ENCODE measurements at places on chromosomes 4 and X. TPM values are rescaled to one million over a fixed set of nuclear protein-coding genes. Genes with fewer than 3 reads are reported as not detected.

DNA sequence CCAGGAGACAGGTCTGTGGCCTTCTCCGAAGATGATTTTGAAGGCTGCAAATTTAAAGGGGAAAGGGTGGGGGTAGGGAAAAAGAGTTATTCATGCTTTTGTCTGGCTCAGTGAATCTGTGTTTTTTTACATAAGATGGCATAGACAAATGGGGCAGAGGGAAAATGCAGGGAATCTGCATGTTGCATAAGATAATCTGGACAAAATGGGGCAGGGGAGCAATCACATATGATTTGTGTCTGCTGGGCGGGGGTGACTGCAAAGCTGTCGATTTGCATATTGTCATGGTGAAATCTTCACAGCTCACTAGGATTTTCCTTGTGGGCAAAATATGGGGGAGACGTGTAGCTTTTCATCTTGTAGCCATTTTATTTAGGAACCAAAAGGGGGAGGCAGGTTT is 29.4 kb upstream of the GYG2 start:
- no peak for DNase-seq

DNA sequence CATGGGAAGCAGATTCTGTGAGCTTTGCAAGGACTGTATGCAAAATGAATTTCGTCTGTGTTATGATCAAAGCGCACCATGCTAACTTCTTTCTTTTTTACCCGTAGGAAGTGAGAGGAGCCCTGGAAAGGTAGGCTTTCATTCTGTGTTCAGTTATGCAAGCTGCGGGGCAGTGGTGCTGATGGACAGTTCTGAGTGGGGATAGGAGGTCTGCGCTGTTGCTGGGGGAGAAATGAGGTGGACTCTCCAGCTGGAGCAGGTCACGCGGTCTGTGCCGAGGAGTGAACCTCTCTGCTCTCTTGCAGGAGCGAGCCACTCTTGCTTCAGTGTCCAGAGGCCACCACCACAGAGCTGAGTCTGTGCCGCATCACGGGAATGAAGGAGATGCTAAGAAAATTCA is 4.5 kb downstream of the TRIML1 start:
- DNase-seq: no peak

GRCh38 chr4:25120146-25120940 is 39.9 kb downstream of the SEPSECS start:
- no peak for DNase-seq

DNA sequence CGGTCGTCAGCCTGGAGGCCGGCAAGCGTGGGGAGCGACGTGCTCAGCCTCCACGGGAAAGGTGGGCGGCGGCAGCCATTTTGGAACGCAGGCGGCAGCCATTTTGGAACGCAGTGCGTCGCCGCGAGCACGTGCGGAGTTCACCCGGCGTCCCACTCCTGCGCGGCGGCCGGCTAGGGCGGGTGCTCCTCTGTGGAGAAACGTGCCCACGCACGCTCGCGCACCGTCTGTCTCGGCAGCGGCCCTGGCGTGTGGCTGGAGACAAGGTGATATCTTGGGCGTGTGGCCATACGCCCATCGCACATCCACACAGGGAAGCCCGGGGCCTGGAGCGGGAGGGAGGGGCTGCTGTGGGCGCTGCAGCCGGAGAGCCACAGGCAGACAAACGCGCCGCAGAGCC is 21.1 kb downstream of the CPLX1 start:
- DNase-seq: no peak

DNA sequence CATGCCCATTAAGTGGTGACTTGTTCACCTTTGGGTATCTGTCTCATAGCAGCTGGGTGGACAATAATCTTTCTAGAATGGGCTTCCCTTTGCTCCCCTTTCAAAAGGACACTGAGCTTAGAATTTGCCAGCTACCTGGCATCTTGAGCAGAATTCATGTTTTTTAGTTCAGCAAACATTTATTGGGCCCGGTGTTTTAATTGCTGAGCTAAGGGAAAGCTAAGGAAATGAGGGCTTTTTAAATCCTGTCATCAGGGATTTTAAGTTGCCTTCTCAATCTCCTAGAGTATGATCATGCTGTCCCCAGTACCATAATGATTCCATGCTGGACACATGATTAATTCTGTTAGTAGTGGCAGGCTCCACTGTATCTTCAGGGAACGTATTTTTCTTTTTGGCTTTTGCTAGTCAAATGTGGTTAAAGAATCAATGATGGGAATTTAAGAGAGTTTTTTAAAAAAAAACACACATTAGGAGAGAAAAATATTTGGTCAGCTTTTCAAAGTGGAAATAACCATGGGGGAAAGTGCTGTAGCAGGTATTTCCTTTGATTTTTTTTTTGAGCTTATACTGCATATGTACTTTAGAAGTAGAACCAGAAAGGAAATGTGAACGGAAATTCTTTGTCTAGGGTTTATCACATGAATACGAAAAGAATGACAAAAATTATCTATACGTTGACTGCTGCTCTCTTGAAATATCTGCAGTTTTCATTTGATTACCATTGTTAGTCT is 208.9 kb downstream of the CLCN4 start:
- DNase-seq: no peak

- DNase-seq: no peak
Measured at GRCh38 chr4:126757219-126757618, 875.5 kb upstream of the INTU start.

- DNase-seq: no peak
Measured at GRCh38 chrX:107563824-107564223, 64.5 kb upstream of the PRPS1 start.

GRCh38 chr4:103137446-103137827 is 37.8 kb upstream of the BDH2 start:
- DNase-seq: no peak

- DNase-seq: no peak
Measured at GRCh38 chrX:22952010-22952409, 47.8 kb upstream of the DDX53 start.

DNA sequence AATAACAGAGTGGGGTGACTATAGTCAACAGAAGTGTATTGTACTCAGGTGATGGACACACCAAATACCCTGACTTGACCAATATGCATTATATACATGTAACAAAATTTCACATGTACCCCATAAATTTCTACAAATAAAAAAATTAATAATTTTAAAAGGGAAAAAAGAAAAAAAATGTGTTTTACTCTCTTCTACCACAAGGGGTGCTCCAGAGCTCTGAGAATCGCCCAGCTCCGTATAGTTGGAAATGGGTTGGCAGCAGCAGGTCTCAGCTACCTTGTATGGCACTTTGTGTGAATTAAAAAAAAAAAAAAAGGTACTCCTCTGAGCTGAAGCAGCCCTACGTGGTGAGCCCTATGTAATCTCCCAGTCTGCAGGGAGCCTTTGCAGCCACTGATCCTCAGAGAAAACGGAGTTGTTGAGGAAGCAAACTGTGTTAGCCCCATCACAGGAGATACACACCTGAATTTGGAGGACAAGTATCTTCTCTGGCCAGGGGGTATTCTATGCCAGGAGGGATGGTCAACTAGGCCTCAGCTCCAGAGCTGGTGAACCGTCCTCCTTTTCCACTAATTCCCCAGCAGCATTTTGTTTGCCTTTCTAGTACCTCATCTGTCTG is 17.2 kb upstream of the POLA1 start:
- no peak for DNase-seq

DNA sequence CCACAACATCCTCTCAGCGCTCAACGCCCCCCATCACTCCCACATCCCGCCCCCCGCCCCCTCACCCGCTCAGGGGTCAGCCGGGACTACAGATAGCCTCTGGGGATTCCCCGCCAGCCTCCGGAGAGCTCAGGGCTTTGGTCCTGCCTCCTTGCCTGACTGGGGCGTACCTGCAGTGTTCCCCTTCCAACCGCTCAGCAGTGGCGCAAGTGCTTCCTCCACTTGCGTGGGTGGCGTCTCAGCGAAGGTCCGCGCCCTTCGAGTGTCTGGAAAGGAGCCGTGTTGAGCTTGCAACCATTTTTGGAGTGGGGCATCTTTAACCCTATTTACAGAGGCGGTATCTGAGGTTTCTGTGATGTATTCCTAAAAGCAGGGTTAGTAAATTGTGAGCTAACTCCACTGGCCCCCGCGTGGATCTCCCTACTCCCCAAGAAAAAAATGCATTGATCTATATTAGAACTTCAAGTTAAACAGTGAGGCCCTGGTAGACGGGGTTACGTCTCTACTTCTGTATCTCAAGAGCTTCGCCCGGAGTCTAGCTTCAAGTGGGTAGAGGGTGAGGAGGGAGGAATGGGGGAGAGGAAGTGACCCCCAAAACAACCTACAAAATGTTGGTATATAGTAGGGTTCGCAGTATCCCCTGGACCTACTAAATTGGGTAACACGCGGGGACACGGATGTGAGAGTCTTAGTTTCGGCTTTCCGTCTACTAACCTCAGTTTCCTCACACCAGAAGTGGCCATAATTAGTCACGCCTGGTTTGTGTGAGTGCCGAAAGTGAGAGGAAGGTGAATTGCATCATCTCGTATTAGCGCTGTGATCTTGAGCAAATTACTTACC is 16.1 kb downstream of the NKX3-2 start:
- peak; percentile 51 for DNase-seq

GRCh38 chr4:38759113-38759789 is 23.5 kb downstream of the TLR10 start:
- DNase-seq: peak; percentile 76

DNA sequence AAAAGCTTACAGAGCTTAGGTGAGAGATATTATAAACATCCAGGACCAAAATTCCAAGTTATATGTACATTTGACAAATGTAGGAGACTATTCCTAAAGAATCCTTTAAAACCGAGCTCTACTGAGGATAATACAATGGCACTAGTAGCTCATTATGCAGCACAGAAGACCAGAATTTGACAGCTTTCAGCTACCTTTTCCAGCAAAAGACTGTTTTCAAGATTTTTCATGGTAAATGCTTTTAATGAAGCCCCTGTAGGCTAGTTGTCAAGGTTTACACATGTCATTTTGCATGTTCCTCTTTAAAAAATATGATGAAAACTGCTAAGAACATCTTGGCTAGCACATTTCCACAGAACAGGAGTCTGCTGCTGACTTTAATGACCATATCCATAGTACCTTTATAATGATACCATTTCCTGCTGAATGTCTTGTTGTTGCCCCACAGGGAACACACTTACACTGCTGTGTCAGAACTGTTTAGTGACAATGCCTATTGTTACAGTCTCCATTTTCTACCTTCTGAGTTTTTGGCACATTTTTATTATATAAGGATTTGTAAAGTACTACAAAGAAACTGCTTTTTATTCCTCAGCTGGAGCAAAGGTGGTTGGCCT is 1382.3 kb downstream of the RAPGEF2 start:
- no peak for DNase-seq

DNA sequence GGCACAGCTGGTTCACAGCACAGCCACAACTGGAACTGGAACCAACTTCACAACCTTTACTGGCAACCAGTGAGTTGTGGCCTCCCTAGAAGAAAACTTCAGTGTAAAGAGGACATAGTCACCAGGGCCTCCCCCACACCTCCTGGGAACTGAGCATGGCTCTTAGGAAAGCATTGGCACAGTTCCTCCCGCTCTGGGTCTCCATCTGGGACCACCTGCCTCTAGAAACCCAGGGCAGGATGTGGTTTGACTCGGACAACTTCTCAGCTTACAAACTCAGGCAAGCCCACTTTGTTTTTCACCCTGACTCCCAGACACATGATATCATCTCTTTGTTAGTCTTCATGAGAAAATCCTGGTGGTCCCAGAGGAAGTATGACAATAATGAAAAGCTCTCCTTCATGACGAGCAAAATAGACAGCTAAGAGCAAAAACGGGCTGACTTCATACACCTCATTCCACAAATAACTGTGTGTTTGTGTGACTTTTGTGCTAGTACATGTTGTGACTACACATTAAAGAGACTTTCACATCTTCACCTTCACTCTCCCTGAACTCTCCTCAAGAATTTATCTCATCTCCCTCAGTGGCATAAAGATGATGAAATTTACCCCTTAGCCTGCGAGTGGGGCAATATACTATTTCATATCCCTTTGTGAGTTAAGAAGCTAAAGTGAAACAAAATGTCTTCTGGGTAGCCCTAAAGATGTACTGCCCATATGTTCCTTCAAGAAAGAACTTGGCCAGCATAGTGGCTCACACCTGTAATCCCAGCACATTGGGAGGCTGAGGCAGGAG is 75.4 kb downstream of the SH3KBP1 start:
- peak; percentile 29 for DNase-seq

DNA sequence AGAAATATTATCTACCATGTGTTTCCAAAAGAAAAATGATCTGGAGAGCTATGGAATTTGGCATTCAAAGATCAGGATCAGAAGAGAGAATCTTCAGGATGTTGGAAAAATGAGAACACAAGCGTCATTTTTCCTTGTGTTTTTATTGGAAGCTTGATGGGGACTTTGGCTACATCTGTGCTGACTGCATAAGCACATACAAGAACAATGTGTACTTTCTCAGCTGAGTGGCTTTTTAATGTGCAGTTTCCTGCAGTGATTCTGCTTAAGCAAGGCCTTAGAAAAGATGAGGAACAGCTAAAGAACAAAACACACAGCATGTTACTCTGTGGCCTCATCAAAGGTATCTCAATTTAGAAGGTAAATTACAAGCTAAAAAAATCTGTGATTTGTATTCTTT is 1039.9 kb downstream of the GLUD2 start:
- no peak for DNase-seq

Gene SLC25A43
- total RNA-seq: 2.6 TPM

Gene TCEAL7
- not detected for total RNA-seq

Gene AMOT
- total RNA-seq: 2.3 TPM

Gene GLOD5
- total RNA-seq: not detected

Gene FAM241A
- total RNA-seq: 3.9 TPM

Gene CCDC120
- total RNA-seq: 10.2 TPM

Gene PARM1
- 0.10 TPM for total RNA-seq

Gene TRIM61
- 0.25 TPM for total RNA-seq

Gene SOX3
- total RNA-seq: not detected

Gene ATP2B3
- total RNA-seq: not detected
